ENCODE measurements at places on chromosomes 7 and 10.
A peak's percentile ranks its signal among the peaks of the same experiment; 100 is the strongest.

GRCh38 chr10:59505926-59506325 lies 143.6 kb upstream of the FAM13C start:
- H3K4me1 ChIP-seq, result no peaks in the 10 kb centered on the region
- DNase-seq, result peak; percentile 1
- H3K27me3 ChIP-seq, result no peaks in the 10 kb centered on the region
- no peak overlapping the region for H3K4me3 ChIP-seq
- H3K27ac ChIP-seq, result no peak overlapping the region
- no peaks in the 10 kb centered on the region for H3K36me3 ChIP-seq

DNA sequence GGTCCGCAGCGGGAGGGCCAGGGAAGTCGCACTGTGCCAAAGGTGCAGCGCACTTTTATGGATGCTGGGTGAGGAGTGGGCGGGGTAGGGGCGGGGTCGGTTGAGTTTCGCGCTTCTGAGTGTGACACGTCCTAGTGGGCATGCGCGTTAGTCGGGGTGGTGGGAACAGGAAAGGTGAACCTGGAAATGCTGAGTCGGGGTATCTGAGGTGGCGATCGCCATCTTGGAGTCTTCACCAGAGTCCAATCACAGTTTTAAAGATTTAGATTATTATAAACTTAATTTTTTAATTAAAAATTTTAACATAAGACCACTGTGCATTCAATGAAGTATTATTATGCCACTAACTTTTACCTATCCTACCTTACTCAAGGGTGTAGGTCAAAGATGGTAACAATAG lies 45.7 kb downstream of the ZNF138 start:
- no peak overlapping the region for H3K27ac ChIP-seq
- DNase-seq, result no peak
- H3K27me3 ChIP-seq, result no peaks in the 10 kb centered on the region
- H3K4me1 ChIP-seq, result peaks cover 3% of the 10 kb centered on the region
- H3K4me3 ChIP-seq, result no peak overlapping the region

DNA sequence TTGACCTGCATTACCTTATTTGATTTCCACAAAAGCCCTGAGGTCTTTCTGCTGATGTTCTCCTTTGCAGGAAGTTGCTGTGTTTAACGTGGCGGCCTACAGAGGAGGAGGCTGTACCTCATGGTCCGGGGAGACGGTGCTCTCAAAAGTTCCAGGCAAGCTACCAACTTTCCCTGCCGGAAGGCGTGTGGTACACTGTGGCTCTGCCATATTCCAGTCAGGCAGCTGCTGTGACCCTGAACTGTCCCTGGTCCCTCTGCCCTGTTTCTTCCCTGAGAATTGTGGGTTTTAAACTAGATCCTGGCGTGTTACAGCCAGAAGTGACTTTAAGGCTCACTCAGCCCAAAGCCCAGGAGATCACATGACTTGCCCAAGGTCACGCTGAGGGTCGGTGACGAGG lies 139.2 kb downstream of the TEX36 start:
- no peaks in the 10 kb centered on the region for H3K36me3 ChIP-seq
- no peak overlapping the region for H3K4me3 ChIP-seq
- no peaks in the 10 kb centered on the region for H3K4me1 ChIP-seq
- H3K27ac ChIP-seq, result no peak overlapping the region
- H3K27me3 ChIP-seq, result peaks cover 7% of the 10 kb centered on the region

- H3K27me3 ChIP-seq, result no peaks in the 10 kb centered on the region
- H3K4me3 ChIP-seq, result no peak overlapping the region
- no peak overlapping the region for H3K27ac ChIP-seq
- H3K4me1 ChIP-seq, result peaks cover 9% of the 10 kb centered on the region
Observed at GRCh38 chr7:87231258-87231657, 11.7 kb upstream of the TMEM243 start.
